ENCODE measurements at places on chromosomes 6 and 20.
A peak's percentile ranks its signal among the peaks of the same experiment; 100 is the strongest.

DNA sequence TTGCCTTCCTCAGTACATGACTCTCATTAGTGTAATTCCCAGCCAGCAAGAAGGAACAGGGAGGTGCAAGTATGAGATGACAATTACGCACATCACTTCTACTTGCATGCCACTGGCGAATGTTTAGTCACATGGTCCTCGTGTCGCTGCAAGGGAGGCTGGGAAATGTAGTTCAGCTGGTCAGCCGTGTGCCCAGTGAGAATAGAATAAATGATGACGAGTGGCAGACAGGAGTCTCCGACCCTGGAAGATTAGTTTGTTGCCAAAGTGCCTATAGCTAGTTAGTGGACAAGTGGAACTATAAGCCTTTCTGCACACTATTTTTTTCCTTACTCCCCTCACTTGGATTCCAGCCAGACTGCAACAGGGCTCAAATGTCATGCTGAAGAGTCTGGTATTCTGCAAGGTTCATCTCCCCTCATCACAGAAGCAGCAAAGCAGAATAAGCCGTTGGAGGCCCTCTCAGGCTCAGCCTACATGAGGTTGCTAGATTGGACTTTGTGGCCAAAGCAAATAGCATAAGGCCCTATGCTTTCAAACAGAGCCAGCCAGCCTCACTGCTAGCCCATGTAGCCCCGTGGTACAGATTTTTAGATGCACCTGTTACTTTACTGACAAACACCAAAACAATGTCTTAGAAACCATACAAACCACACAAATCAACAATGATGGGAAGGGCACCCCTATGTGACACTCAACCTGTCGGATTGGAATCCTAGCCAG lies 9.7 kb downstream of the LINC00237 start:
- peak; percentile 12 for DNase-seq

- no peak for DNase-seq
These were observed 120.3 kb upstream of the OGFRL1 start for GRCh38 chr6:71168233-71168765.

GRCh38 chr20:59945731-59946130 lies 5.5 kb downstream of the FAM217B start:
- DNase-seq: no peak

DNA sequence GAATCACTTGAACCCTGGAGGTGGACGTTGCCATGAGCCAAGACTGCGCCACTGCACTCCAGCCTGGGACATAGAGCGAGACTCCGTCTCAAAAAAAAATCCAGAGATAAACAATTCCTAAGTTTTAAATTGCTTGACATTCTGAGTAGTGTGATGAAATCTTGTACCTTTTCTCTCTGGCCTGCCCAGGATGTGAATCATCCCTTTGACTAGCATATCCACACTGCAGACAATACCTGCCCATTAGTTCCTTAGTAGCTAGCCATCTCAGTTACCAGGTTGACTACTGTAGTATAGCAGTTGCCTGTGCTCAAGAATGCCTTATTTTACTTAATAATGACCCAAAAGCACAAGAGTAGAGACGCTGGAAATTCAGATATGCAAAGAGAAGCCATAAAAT lies 2.8 kb downstream of the ZFP57 start:
- DNase-seq: no peak

- no peak for DNase-seq
These were observed 45.0 kb downstream of the CDS2 start for GRCh38 chr20:5171790-5172164.

DNA sequence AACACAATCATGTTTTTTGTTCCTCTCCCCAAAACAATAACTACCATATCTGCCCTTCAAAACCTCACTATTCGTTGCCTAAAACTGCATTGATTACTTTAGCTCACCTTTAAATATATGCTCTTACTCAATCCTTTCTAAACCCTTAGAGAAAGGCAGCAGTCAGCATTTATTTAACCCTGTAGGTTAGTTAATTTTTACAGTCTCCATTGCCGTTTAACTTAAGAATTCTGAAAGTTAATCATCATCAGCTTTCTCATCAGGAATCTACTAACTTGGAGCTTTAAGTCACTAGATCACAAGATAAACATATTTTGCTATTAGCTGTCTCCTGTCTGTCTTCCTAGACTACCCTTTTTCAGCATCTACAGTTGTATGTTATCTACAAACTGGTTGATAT lies 991.9 kb downstream of the EPHA7 start:
- DNase-seq: no peak

- no peak for DNase-seq
These were observed 19.4 kb downstream of the PKIG start for GRCh38 chr20:44601801-44602204.

Data from stomach (tissue), 19 donors.